ENCODE measurements at places on chromosomes 13 and 19.
A peak's percentile ranks its signal among the peaks of the same experiment; 100 is the strongest.

DNA sequence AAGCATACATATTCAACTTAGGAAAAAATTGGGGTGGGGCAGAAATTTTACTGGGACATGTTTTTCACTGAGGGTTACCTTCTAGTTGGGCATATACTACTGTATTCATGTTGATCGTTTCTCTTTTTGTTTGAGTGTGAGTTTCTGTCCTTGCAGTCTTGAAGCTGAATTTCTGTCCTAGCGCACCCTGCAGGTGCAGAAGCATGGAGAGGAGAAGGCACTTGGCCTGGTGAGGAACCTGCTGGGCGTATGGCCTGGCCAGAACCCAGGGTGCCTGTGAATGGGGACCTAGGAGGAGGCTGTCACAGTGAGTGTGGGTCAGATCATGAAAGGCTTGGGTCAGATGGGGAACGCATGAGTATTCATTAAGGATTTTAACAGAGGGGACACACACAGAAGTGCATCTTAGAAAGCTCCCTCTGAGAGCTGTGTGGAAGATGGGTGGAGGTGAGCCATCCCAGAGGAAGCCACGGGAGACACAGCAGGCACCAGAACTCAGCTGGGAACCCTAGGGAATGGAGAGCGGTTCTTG is 36.8 kb downstream of the SERP2 start:
- no peak for DNase-seq

GRCh38 chr13:100537951-100538462 is 50.6 kb downstream of the GGACT start:
- DNase-seq: no peak

DNA sequence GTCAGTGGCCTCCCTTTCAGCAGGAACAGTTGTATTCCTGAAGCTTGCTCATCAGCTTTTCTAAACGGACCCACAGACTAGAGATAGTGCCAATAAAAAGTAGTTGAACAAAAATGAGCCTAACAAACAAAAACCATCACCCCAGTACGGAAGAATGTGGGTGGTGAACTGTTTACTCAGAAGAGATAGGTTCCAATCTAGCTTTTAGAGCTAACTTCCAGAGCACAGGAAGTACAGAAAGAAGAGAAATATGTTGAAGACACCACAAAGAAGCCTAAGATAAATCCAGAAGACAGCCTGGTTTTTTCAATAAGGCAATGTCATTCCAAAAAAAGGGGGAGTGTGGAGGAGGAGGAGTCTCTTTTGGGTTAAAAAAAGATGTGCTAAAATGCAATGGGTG is 2.8 kb upstream of the LMO7 start:
- no peak for DNase-seq

- DNase-seq: no peak
Observed at GRCh38 chr13:61277088-61277487, 138.6 kb downstream of the PCDH20 start.

DNA sequence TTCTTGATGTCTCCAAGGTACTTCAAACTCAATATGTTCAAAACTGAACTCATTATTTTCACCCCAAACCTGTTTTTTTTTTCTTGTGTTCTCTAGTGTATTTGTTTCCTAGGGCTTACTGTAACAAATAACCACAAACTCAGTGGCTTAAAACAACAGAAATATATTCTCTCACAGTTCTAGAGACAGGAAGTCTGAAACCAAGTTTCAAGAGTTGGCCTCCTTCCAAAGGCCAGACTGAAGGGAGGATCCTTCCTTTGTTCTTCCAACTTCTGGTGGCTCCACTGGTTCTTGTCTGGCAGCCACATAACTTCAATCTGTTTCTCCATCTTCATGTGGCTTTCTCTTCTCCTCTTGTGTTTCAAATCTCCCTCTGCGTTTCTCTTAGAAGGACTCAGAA is 62.0 kb upstream of the PDCD5 start:
- DNase-seq: no peak

- DNase-seq: no peak
Observed at GRCh38 chr13:94232161-94232950, 247.1 kb downstream of the DCT start.

DNA sequence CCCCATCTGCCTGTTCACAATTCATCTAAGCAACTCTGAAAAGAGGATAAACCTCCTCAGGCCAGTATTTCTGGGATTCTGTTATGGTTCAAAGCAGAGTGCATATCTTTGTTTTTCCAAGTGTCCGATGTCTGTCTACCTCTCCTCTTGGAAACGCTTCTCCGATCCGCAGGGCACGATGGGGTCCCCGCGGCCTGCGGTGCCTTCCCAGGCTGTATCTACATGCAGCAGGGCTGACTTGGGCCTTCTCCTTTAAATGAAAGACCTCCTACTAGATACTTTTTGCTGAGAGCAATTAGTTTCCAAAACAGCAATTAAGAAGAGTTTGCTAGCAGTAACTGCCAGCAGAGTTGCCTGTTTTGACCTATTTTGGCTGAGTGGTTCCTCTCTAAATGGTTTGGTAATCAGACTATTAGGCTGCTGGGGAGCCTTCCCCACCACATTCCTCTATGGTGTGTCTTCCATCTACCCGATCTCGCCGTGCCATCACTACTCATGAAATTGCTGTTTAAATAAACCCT is 23.5 kb downstream of the COL4A2 start:
- DNase-seq: no peak

DNA sequence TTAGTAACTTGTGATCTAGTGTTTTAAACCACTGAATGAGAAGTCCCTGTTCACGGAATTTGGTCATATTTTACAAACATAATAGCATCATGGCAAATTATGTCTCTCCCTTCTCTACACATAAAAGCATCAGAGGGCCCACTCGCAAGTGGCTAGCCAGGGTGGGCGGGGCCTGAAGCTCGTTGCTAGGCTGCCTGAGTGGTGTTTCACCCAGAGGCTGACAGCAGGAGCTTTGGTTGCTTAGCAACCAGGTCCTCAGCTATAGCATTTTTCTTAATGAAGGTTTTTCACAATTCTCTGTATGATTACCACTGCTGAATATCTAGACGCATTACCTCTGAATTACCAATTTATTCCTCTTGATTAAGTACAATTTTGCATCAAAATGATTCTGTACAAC is 126.5 kb downstream of the NALCN start:
- DNase-seq: no peak

DNA sequence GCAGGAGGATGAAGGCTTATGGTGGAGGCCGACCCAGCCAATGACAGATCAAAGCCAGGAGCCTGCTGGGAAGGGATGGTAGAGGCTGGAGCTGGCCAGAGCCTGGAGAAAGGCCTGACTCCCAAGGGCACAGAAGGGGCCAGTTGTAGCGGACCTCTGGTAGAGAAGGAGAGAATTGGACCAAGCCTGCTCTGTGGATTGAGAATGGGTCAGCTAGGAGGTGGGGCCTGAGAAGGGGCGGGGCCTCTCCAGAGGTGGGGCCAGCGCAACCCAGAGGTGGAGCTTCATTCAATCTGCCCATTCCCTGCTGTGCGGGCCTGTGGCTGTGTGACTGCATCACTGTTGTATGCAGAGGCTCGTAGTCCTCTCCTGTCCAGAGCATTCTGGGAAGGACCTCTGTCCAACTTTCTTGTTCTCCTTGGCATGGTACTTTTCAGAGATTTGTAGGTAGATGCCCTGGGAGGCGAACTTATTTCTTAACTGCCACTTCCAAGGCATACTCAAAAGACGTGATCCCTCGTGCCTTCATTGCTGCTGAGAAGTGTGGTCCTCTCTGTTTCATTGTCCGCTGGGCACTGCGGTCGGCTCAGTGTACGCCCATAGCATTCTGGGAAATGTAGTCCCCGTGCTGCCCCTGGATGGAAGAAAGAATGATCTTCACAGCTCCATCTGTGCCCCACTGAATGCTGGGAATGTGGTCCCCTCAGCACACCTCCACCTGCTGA is 6.7 kb downstream of the GRIN2D start:
- DNase-seq: peak; percentile 70

DNA sequence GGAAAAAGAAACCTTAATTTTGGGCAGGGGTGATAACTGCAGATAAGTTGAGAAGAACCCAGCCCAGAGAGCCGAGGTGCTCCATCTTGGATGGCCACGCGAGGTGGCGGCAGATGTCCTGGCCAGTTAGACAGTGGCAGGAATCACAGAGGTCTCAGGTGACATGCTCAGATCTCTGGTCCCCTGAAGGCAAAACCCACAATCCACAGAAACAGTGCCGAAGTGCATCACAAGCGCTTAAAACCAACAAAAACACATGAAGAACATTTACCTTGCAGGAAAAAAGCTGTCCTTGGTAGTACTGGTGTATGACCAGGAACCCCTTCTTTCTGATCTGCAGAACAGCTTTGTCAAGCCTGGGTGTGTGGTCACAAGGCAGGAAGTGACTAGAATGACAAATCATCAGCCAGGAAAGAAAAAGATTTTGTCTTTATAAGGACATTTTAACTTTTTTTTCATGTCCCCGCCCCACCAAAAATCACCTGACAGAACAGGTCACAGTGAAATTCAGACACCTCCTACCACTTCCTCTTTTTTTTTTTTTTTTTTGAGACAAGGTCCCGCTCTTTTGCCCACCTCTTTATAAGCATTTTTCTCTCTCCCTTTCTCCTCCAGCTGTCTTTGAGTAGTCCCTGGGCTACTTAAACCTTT is at the start of gene LCP1:
TSS of gene LCP1 (minus strand) at position 338 of the 651 bp plus-strand sequence. CDS start 22,515 bp downstream, outside the sequence.
- DNase-seq: peak; percentile 54

DNA sequence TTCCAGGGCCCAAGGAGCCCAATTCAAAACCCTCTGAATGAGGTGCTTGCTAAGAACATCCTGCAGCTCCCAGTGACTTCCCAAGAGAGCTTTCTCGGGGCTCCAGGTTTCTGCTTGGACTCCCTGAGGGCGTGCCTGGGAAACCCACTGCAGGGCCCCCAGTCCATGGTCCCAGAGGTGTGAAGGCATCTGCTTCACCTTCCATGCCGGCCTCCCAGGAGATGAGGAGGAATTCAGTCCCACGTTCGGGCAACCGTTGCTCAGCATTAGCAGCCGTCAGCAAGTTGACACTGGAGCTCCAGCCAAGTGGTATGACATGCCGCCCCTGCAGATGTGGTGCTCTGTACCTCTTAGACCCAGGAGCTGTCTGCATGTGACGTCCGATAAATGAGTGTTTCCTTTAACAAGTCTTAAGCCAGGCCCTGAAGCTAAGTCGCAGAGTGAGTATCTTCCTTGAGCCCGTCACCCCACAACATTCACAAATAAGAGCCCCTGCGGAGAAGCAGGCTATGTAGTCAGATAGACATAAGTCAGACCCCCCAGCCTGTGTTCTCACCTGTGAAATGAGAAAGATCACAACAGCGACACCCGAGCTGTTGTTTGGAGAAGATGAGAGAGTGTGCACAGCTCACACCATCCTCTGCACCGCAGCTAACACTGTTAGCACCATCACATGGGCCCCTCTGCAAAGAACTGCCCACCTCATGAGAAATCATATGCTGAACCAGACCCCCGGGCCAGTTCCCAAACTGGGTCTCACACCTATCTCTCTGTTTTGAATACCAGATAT is 150.3 kb downstream of the KATNAL1 start:
- DNase-seq: no peak

DNA sequence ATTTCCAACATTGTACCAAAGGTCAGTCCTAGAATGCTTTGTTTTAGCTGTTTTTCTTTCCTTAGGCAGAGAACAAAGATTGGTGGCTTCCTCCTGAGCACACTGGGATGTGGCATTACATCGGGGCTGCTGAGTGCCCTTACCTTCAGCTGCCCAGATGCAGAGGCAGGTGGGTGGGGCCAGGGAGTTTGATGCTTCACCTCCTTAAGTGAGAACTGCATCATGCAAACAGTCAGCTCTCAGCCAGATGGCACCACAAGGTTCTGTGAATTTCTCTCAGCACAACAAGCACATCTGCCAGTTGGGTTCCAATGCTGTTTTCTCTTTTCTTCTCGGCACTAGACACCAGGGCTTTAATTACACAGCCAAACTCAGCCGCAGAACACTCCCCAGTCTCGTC is 87.4 kb upstream of the UBL3 start:
- DNase-seq: no peak
